Right renal cortex interstitium (tissue), 3 donors: ENCODE measurements at places on chromosomes 12 and 14. TPM values are rescaled to one million over a fixed set of nuclear protein-coding genes. Genes with fewer than 3 reads are reported as not detected.

The SLC38A4 gene
- 27.2 TPM for polyA plus RNA-seq

The STAB2 gene
- polyA plus RNA-seq, result 1.2 TPM

The RNASE2 gene
- 1.9 TPM for polyA plus RNA-seq

The PAPLN gene
- polyA plus RNA-seq, result 23.2 TPM

The TAS2R42 gene
- not detected for polyA plus RNA-seq

The CLEC1A gene
- 2.7 TPM for polyA plus RNA-seq

The TMPRSS12 gene
- 0.06 TPM for polyA plus RNA-seq

The CLEC4E gene
- polyA plus RNA-seq, result 2.1 TPM

The SYNDIG1L gene
- polyA plus RNA-seq, result 0.24 TPM

The CPNE6 gene
- polyA plus RNA-seq, result not detected

The ACVRL1 gene
- 34.3 TPM for polyA plus RNA-seq

The LRRC43 gene
- 4.5 TPM for polyA plus RNA-seq

The SLC2A3 gene
- 17.8 TPM for polyA plus RNA-seq

The FAM234B gene
- polyA plus RNA-seq, result 13.1 TPM
